GM19239 (cell line): ENCODE measurements at places on chromosomes 12 and 14.
A peak's percentile ranks its signal among the peaks of the same experiment; 100 is the strongest.

DNA sequence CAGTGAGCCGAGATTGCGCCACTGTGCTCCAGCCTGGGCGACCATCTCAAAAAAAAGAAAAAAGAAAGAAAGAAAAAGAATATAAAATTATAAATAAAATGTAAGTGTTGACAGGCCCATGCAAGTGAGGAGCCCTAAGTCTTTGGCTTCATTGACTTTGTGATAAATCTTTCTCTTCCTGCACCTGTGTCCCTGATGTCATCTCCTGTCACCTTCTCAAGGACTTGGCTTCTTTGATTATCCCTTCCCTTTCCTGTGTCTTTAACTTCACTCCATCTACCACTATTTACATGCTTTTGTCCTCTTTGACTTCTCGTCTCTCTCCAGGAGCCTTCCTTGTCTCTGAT is 33.6 kb upstream of the WNK1 start:
- DNase-seq: no peak

- DNase-seq: peak; percentile 15
Measured at GRCh38 chr12:40192704-40193255, 32.0 kb upstream of the LRRK2 start.

- no peak for DNase-seq
Measured at GRCh38 chr12:124637163-124637562, 69.8 kb upstream of the NCOR2 start.

DNA sequence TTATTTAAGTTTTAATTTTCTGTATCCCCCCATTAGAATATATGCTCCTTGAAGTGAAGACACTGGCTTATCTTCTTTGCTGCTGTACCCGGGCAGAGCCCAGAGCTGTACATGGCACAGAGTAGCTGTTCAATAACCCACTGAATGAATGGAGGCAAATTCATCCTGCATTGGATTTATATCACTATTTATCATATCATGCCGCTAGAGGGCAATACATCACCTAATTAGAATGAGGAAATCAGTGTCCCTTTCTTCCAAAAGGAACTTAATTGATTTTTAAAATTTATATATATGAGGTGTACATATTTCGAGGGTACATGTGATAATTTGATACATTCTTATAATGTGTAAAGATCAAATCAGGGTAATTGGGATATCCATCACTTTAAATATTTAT is 89.2 kb upstream of the TMEM260 start:
- no peak for DNase-seq

- DNase-seq: no peak
Measured at GRCh38 chr12:38588624-38589305, 272.2 kb downstream of the ALG10B start.

- no peak for DNase-seq
Measured at GRCh38 chr12:55717011-55718007, 1.5 kb downstream of the BLOC1S1 start.
